HT1080 (cell line): ENCODE measurements at places on chromosomes 16 and 17. TPM values are rescaled to one million over a fixed set of nuclear protein-coding genes. Genes with fewer than 3 reads are reported as not detected.

Gene RPL19
- 2,537 and 3,132 TPM in 2 replicates for total RNA-seq

Gene DBNDD1
- 4.1 and 8.2 TPM in 2 replicates for total RNA-seq

Gene TIGD7
- total RNA-seq, result 2.8 and 3.1 TPM in 2 replicates

Gene EME2
- total RNA-seq, result 6.3 and 7.3 TPM in 2 replicates

DNA sequence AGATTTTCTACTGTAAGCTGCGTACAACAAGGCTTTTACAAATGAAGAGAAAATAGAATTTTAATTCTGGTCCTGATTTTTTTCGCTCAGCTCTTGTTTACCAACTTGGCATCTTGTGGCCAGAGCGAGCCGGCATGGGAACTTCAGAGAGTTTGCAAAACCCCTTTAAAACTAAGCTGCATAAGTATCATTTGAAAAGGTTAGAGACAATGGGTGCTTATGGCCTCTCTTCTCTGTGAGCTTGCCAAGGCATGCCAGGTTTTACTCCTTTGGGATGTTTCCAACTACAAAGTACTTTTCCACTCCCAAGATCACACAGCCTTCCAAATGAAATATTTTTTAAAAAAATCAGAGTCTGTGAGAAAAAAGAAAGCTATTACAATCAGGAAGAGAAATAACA lies 62.4 kb upstream of the FA2H start:
- DNase-seq, result no peak

GRCh38 chr17:60047046-60047445 lies 31.7 kb downstream of the HEATR6 start:
- DNase-seq, result no peak

- DNase-seq, result no peak
These were observed 709 bp downstream of the STAT5A start for GRCh38 chr17:42288803-42289610.

GRCh38 chr17:63629627-63630026 lies 7.4 kb downstream of the MAP3K3 start:
- DNase-seq, result no peak

DNA sequence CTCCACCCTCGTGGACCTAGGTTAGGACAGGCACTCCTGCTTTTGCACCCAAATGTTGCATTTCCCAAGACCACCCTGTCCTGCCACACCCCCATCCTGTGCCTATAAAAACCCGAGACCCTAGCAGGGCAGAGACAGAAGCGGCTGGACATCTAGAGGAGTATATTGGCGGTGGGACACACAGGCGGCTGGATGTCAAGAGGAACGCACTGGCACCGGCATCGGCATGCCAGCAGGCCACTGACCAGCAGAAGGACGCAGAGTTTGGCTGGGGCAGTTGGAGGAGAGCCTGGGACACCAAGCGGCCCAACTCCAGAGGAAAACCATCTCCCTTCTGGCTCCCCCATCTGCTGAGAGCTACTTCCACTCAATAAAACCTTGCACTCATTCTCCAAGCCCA lies 14.7 kb upstream of the WFIKKN2 start:
- no peak for DNase-seq

GRCh38 chr16:61403386-61403785 lies 632.9 kb downstream of the CDH8 start:
- no peak for DNase-seq

GRCh38 chr16:77290451-77291115 lies 91.4 kb downstream of the SYCE1L start:
- no peak for DNase-seq
